ENCODE measurements at places on chromosomes 2 and 18.

- DNase-seq = no peak
Observed at GRCh38 chr2:231926761-231927565, 767 bp upstream of the NPPC start.

DNA sequence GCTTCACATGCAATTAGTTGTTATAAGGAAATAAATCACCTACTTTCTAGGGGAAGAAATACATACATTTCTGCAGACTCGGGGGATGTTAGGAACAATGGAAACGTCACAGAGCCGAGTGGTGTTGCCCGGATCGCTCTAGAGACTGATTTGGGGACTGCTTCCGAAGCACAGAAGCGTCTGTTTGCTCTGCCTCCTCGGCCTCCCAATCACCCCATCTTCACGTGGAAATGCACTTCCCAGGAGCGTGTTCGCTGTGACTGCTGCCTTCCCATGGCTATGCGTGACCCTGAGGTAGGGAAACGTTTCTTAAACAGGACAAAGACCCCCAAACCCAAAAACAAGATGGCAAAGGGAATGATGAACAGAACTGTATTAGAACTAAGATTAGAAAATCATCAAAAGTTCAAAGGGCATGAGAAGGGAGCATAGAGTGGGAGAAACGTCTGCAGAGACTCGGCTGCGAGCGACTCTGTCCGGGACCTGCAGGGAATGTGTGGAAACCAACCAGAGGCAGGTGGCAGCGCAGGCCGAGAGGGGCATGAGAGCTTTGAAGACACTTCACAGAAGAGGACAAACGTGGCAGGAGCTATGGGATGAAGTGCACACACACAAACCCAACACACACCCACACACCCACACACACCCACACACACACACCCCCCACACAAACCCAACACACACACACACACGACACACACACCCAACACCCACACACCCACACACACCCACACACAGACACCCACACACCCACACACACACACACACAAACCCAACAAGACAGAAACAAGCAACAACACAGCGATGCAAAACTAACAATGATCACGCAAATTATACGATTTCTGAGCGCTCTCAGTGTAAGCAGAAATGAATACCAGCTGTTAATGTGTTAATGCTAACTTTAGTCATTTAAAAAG, 41.3 kb downstream of the RTP5 start:
- no peak for DNase-seq

- DNase-seq = no peak
Observed at GRCh38 chr18:61924550-61924949, 31.7 kb upstream of the RNF152 start.

DNA sequence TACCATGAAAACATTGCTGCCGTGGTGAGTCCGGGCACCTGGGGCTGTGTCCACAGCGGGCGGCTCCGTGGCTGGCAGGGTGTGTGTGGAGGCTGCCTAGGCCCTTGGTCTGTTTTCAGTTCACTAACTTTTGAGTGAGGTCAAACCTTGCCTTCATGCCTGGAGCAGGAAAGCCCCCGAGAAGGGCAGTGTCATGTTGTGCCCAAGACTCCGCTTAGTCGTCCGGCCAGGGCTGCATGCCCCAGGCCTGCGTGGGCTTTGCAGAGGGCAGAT, 24.1 kb downstream of the MAL start:
- no peak for DNase-seq

- no peak for DNase-seq
Observed at GRCh38 chr2:162477011-162477410, 133.1 kb downstream of the GCA start.

- no peak for DNase-seq
Observed at GRCh38 chr2:181829230-181829629, 62.3 kb upstream of the ITPRID2 start.

GRCh38 chr2:36383726-36384125, 28.1 kb downstream of the CRIM1 start:
- DNase-seq = no peak

- no peak for DNase-seq
Observed at GRCh38 chr2:109137616-109138015, 8.6 kb downstream of the SH3RF3 start.

DNA sequence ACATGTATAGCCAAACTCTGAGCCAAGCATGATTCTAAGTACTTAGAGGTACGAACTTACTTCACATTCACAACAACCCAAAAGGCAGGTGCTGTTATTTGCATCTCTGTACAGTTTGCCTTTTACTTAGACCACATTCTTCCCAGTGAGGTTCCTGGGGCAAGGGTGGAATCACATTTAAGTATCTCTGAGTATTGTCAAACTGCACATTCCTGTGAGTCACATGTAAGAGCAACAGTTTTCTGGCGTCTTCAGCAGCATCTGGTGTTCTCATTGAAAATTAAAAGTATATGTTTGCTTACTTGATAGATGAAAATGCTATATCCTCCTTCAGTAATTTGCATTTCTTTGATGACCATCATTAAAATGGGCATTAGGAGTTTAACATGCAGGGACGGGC, 119.1 kb downstream of the UXS1 start:
- no peak for DNase-seq

DNA sequence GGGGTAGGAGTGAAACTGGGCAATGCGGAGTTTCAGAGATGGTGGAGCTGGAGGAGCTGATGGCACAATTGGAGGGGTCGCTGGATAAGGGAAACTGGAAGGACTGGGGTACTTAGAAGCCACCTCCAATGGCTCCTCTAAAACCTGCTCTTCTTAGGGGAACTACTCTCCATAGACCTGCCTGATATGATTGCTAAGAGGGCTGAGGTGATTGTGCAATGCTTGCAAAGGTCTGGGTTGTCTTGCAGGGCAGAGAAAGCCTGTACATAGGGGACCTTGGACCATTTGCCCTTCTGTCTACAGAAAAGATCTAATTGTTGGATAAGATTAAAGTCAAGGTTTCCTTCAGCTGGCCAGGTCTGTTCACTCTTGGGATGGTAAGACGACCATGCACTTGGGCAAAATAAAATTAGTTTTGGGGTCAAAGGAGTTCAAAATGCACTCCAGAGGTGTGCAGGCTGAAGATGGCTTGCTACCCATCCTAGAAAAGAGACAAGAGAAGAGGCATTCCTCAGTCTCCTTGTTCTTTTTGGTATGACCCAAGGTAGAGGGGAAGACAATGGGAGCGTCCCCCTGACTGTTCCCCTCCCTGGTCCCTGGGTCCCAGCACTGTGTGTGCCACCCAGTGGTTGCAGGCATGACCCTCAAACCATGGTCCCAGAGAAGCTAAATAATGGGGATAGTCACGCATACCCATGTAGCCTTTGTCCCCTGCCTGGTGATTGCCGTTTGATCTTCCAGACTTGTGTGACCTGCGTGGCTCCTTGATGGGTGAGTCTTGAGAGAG, 41.1 kb downstream of the STK17B start:
- no peak for DNase-seq

GRCh38 chr2:222322236-222322635, 23.4 kb upstream of the PAX3 start:
- no peak for DNase-seq

DNA sequence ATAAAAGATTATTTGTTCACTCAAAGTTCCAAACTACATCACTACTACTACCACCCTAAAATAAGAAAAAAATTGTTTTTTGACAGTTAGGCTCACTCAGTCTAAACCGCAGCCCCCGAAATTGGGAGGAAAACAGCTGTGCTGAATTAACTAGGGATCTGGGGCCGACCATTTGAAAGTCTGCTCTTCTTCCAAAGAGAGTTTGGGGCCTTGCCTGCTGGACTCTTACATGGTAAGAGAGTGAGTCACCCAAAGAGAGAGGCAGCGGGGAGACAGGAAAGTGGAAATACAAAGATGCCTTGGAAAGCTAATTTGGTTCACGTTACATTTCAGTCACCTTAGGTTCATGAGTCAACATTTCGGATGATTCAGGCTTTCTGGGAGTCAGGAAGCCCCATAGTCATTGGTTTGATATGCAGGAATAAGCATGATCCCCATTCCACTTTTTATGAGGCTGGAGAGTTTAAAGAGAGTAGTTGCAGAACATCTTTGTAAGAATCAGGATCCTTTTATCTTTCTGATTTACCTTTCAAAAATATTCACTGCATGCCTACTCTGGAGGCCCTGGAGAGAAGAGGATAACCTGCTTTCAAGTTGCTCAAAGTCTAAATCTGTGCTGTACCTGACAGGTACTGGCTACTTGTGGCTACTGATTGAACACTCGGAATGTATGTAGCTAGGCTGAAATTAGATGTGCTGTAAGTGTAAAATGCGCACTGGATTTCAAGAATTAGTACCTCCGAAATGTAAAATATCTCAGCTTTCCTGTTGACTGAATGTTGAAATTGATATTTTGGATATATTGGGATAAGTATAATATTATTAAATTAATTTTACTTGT, 995 bp upstream of the RTN4 start:
- DNase-seq = peak; percentile 99

DNA sequence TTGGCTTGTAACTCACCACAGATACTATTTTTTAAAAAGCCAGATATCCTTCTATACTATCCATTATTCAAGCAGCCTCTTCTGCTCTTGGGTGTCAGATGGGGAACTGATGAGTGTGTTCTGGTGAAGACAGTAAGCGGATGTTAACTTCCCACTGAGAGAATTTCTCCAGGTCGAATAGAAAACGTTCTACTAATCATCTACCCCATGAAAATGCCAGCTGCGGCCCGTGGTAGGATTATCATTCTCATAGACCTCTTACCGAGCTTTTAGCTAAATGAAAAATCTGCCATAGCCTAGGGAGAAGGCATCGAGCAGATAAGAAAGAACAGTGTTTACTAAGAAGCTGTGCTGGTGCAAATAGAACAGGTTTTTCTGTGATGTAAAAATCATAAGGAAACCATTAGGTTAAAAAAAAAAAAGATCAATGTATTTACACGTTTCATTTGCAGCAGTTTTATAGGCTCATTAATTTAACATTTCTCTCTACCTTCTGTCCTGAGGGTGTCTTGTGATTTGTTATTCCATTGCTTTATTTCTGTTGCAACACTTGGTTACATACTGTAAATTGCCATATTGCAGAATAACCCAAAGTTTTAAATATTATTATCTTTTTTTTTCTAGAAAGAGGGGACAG, 1521.5 kb upstream of the ZEB2 start:
- DNase-seq = no peak

GRCh38 chr18:8806100-8806797, 100.9 kb downstream of the MTCL1 start:
- no peak for DNase-seq

- DNase-seq = no peak
Observed at GRCh38 chr2:8157621-8158430, 524.0 kb upstream of the ID2 start.

GRCh38 chr2:73850009-73850408, 21.2 kb downstream of the STAMBP start:
- no peak for DNase-seq

- DNase-seq = no peak
Observed at GRCh38 chr18:45670281-45670962, 53.6 kb upstream of the SLC14A1 start.

GRCh38 chr2:39629646-39630045, 36.1 kb upstream of the TMEM178A start:
- no peak for DNase-seq

- DNase-seq = no peak
Observed at GRCh38 chr2:95005726-95006125, 19.8 kb upstream of the MAL start.

- peak; percentile 69 for DNase-seq
Observed at GRCh38 chr18:35949903-35950627, 22.4 kb upstream of the RMP24 start.

- no peak for DNase-seq
Observed at GRCh38 chr2:232402518-232402917, 4.1 kb upstream of the ALPG start.

GRCh38 chr2:69225933-69226332, 161.1 kb downstream of the GFPT1 start:
- peak; percentile 84 for DNase-seq

DNA sequence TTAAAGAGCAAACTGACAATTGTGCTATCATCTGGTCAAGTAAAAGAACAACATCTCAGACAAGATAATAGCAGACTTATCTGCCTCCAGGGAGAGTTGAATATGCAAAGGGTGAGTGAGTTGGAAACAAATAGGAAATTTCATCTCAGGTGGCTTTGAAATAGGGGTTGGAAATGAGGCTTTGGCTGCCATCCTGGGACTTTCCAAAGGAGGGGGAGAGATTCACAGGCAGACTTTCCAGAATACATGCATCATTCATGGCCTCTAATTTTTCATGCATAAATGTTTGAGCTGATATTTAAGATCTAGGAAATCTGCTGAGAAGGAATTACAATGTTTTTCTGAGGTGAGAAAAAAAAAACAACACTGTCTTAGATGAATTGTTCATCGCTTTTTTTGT, 300.5 kb downstream of the ALK start:
- no peak for DNase-seq

DNA sequence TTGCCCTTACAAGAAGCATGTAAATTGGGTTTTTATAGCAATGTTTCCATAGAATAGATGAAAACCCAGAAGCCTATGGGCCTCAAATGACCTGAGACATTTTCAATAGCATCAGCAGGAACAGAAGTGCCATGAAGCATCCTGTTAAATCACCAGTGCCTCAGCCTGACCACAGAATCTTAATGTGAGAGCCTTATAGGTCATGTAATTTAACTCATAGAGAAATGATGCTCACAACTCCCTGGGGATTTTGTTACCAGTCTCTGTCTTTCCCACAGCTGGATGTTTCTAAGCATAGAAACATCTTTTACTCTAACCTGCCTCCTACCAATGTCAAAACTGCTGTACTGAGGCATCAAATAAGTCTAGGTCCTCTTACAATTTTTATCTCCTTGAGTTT, 295.8 kb upstream of the ACVR2A start:
- peak; percentile 62 for DNase-seq

DNA sequence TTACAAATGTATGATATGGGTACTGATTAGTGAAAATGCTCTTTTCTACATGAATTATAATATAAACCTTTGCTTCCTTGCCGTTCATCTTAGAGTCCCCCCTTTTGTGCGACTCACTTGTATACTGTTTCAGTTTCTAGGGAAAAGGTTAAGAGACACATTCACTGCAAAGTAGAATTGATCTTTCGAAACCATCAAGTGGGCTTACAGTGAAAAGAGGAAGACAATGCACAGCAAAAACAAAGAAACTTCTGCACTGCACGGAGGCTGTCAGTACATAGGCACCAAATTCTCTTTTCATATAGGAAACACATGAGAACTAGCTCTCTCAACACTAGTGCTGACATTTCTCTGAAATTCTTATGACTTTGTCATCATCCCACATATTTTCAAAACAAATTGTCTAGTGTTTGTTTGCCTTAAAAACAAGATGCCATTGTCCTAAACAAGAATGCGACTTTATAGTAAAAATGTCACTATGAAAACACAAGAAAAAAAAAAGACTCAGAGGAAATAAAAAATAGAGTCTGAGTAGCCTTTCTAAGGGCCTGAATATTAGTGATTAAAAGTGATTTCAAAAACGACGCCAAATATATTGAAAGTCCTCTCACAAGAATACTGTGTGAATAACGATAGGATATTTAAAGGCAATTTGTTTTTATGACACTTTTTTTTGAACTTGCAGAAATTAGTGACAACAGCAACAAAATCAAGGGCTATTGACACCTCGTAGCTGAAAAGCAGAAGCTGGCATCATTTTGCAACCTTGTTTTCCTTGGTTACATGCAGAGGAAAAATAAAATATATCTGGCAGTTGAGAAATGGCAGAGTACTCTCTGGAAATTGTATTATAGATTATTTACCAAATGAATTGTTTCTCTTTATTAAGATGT, 827.0 kb downstream of the BCL11A start:
- no peak for DNase-seq

GRCh38 chr2:160575368-160575767, 81.8 kb upstream of the RBMS1 start:
- DNase-seq = no peak

All from fibroblast of skin of scalp (primary cell).